ENCODE measurements at places on chromosomes 13 and 19.

- DNase-seq: peak; percentile 83
Measured at GRCh38 chr19:6772028-6772865, at the start of gene VAV1. TSS of gene VAV1 (plus strand) at chr19:6772708. CDS start at chr19:6772808, 100 bp downstream.

- DNase-seq: no peak
Measured at GRCh38 chr19:541699-542098, 2.2 kb upstream of the GZMM start.

DNA sequence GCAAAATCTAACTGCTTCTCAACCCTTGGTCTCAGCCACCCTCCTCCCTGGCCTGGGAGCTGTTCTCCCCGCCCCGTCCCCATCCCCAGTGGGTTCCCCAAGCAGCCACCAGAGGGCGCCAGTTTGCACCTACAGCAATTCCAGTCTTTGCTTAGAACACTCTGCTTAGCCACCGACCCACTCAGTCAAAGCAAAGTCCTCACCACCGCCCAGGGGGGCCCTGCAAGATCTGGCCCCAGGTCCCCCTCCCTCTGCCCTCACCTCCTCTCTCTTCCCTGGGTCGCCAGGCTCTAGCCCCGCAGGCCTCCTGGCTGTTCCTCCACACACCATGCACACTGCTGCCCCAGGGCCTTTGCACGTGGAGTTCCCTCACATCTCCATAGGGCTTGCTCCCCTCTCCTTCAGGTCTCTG, 12.4 kb downstream of the TMEM143 start:
- DNase-seq: peak; percentile 89

DNA sequence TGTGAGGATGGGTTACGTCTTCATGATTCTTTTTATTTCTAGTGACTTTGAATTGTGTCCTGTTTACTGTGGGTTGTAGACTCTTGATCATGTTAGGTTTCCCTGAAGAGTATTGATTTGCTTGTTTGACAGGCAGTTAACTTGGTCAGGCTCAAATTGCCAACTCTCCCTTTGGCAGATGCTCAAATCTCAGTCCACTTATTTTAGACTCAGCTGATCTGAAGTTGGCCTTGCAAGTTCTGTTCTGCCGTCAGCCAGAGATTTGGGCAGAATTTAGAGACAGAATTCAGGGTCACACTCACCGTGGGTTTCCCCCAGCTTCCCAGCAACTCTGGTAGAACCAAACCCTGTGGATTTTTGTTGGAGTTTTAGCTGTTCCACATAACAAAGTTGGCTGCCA, 71.6 kb upstream of the TEX29 start:
- no peak for DNase-seq

DNA sequence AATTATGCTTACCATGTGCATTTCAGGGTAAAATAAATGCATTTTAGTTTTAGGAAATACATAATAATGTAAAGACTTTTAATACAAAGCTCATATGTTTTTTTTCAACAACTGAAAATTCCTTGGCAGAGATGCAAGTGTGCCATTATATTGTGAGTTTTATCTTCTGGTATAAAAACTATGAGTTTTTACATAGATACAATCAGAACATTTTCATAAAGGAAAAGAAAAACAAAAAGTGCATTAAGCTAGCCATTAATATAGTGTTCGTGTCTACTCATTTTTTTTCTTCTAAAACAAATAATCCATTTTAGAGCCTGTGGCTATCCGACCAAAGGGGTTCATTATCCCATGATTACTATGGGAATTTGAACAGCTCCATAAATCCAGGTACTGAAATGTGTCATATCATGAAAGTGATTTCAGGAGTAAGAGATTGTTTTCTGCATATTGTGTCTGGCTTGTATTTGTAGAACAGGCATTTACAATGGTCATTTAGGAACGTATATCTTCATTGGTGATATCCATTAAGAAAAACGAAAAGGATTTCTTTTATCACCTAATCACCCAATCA, 236.9 kb upstream of the SLC10A2 start:
- DNase-seq: no peak

DNA sequence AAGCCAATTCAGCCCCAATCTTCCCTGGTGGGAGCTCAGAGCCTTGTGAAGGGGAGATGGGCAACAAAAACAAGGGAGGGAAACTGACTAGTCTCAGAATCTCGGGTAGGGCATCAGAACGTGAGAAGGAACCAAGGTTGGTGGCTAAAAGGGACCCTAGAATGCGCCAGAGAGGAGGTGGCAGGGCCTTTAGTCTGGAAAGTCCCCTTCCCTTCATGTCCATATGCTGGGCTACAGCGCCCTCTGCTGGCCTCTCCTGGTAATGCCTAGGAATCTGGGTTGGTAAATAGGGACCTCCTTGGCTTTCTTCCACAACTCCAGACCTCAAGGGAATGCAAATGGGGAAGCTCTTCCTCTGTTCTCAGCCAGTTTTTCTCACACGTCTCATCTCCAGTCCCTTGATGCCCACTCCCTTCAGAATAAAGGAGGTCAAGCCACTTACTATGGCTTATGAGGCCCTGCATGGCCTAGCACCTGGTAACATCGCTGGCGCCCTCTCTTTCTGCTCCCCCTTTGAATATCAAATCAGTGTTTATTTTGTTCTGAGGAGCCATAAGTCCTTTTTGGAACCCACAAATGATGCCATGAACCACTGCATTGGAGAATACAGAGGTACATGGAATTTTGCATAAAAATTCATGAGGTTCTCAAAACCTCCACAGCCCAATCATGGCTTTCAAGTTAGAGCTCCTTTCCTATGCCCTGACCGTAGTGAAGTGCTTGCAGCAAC, 1.4 kb upstream of the CCDC97 start:
- peak; percentile 97 for DNase-seq

GRCh38 chr13:41707194-41707821, 250.0 kb downstream of the RGCC start:
- DNase-seq: no peak

DNA sequence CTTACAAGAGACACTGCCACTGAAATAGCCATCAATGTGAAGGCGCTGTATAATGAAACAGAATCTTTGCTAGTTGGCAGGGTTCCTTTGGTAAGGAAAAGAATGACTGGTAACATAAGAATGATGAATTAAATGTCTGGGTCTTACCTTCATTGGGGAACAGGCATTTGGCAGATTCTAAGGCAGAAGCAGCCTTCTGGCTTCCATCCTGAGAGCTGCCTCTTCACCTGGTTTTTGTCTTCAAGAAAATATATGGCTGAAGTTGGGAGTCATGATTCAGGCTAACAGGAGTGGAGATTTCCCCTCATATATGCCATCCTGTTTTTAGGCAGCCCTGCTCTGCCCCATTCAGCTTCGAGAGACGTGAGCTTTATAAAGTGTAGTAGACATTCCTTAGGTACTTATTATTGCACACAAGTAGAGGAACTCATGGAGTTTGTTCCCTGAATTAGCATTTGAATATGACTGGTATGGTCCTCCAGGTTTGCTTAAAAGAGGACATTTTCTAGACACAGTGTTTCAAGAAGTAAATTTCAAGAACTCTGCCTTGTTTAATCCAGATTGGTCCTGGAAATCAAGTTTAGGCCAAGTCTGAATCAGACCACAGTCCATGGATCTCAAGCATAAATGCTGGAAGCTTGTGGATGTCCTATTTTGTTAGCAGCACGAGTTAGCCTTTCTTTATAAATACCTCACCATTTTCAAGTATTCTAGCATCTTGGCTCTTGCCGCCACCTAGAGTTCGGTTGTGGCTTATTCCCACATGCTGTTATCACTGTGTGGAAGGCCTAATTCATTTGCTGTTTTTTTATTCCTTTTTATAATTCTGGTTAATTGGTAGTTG, 56.2 kb upstream of the AKAP11 start:
- DNase-seq: no peak

GRCh38 chr13:102799426-102800144, 666 bp downstream of the BIVM start:
- no peak for DNase-seq

DNA sequence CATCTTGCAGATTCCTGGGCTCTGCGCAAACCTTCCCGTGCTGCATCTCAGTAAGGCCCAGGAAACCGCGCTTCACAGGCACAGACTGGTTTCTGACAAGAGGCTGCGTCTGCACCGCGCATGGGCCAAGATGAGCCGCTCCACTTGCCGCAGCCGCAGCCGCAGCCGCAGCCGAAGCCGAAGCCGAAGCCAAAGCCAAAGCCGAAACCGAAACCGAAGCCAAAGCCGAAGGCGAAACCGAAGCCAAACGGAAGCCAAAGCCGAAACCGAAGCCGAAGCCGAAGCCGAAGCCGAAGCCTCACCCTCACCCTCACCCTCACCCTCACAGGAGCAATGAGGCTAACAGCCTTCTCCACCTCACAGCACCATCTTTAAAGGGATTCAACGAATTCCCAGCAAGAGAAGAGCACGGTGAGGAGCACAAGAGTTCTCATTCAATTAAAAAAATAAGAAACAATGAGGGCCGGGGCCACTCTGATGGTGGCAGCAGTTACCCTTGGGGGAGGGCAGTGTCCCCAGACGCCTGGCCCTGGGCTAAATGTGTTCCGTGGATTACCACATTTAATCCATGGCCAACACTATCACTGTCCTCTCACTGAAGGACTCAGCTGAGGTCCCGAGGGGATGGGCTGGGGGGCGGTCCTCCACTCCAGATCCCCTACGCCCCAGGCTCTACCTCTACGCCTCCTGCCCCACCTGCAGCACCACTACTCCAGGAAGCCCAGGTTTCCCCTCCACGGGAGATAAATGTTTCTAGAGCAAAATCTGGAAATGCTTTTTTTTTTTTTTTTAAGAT, 29.1 kb downstream of the ZNF787 start:
- DNase-seq: no peak

DNA sequence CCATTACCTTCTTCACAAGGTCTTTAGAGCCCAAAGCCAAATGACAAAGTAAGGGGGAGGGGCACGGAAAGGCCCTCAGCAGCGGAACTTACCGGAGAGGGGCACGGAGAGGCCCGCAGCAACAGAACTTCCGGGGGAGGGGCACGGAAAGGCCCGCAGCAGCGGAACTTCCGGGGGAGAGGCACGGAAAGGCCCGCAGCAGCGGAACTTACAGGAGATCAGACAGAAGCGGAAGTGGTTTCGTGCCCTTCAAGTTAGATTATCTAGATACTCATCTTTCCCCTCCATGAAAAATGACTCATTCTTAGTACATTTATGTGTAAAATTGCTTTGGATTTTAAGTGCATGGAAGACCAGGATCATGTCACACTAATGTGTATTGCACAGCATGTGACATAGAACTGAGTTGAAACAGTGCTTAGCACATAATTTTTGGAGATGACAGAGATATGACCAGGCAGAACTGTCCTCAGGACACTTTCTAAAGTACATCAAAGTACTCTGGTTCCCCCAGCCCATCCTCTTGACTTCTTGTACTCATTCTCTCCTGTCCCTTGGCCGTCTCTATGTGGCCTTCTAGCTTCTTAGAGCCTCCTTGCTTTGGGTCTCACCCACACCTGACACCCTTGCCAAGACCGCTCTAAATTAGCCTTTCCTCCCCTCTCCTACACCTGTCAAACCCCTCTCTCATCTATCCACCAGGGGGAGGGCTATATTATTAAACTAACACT, 25.7 kb upstream of the TPTE2 start:
- peak; percentile 85 for DNase-seq

DNA sequence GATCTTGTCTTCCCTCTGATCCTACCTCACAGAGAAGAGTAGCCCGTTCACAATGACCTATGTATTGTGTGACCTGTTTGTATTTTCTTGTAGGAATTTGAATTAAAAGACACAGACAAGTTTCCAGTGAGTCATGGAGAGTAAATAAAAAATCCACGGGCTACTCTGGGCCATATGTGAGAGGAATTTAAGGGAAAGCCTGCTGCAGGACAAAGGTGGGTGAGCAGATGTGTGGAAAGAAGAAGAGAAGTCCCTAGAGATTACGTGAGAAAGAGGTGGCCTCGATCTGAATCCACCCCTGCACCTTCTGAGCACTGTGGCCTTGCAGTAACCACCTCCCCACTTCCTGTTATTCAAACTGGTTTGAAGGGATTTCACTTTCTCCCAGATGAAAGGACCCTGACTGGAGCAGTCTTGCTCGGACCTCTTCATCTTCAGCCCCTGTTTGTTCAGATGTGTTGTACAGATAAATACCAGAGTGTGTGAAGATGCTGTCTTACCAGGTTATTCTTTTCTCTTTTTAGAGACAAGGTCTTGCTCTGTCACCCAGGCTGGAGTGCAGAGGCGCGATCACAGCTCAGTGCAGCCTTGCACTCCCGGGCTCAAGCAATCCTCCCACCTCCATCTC, 205.4 kb downstream of the PDS5B start:
- peak; percentile 34 for DNase-seq

GRCh38 chr13:78061806-78062205, 143.2 kb upstream of the EDNRB start:
- no peak for DNase-seq

DNA sequence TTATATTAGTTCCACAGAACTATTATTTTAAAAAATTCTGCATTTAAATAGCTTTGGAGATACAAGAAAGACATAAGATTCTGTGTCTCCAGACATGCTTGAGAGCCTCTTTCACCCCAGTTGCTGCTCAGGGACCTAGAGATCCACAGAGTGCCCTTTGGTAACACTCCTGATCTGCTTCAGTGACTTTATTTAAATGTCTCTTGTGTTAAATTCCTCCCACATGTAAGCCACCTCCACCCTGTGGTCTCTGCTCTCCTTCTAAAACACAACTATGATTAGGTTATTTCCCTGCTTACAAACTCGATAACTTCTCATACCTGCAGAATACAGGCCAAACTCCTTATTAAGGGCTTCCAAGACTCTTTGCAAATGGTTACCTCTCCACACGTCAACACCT, 141.0 kb downstream of the RFC3 start:
- no peak for DNase-seq

DNA sequence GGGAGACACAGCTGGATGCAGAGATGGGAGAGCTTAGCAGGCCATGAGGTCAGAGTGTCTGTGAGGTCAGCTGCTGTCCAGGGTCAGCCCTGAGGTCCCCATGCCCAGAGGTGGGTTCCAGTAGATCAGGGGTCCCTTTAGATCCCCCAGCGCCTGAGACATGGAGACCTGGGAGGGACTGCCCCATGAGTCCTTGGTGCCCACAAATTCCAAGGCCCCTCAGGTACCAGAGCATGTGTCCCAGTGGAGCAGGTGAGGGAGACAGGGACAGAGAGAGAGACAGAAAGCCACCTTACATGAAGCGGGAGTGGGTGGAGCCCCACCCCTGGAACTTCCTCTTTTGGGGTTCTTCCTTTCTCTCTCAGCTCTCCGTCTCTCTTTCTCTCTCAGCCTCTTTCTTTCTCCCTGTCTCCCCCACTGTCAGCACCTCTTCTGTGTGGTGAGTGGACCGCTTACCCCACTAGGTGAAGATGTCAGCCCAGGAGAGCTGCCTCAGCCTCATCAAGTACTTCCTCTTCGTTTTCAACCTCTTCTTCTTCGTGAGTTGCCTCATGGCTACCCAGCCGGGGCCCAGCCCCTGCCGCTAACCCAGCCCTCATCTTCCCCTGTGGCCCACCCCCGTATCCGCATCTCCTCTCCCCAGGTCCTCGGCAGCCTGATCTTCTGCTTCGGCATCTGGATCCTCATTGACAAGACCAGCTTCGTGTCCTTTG, at the start of gene CD37:
Gene CD37, plus strand, starts transcription at position 336 of the 713 bp plus-strand sequence. Its CDS starts 135 bp downstream, at position 471.
- DNase-seq: peak; percentile 75

- no peak for DNase-seq
Measured at GRCh38 chr13:60663788-60664187, 266.8 kb downstream of the TDRD3 start.

GRCh38 chr13:22375151-22375550, 704.3 kb downstream of the FGF9 start:
- DNase-seq: no peak

Data from activated T-cell treated with anti-CD3 and anti-CD28 coated beads, Interleukin-2, amount 50 U/mL, for 24 hours (primary cell).